ENCODE measurements at places on chromosomes 6 and 20.
A peak's percentile ranks its signal among the peaks of the same experiment; 100 is the strongest.

DNA sequence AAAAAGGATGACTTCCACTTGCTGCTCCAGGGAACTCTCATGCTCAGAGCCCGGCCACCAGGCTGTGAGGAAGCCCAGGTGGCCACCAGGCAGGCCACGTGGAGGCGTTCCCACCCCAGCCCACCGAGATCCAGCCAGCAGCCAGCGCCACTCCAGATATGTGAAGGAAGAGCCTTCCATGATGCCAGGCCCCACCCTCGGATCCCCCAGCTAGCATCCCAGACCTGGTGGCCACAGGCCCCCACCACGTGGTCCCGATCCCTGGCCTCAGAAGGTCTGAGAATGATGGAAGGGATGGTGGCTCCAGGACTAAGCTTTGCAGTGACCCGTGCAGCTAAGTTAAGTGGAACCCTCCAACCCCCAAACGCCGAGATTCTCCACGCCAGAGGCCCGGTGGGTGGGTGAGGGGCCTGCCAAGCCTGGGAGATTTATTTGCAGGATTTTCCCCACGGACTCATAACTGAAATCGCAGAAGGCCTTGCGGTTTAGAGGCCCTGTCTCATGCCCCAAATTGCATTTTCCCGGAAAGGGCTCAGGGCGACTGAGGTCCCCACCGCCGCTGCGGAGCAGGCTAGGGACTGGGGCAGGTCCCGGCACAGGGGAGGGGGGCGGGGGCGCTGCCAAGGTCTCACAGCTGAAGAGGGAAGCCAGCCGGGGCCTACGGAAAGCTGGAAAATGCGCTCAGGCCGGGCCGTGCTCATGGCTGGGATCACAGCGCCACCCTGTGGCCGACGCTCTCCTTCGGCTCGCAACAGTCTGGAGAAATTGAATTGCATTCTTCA is 31.1 kb upstream of the CST7 start:
- DNase-seq = peak; percentile 61

GRCh38 chr6:108031968-108032367 is 42.6 kb downstream of the OSTM1 start:
- DNase-seq = no peak

GRCh38 chr6:17527076-17527475 is 73.0 kb upstream of the FAM8A1 start:
- no peak for DNase-seq

- DNase-seq = no peak
Measured at GRCh38 chr6:66623050-66623449, 916.0 kb upstream of the EYS start.

- DNase-seq = no peak
Measured at GRCh38 chr6:127570739-127571389, 6.1 kb upstream of the C6orf58 start.

GRCh38 chr6:5172897-5173474 is 87.8 kb downstream of the LYRM4 start:
- no peak for DNase-seq

GRCh38 chr20:47453167-47453782 is 48.4 kb upstream of the NCOA3 start:
- DNase-seq = peak; percentile 77

GRCh38 chr6:16903470-16903869 is 142.2 kb upstream of the ATXN1 start:
- DNase-seq = peak; percentile 67

GRCh38 chr20:48959899-48960550 is 38.5 kb downstream of the ARFGEF2 start:
- peak; percentile 71 for DNase-seq

DNA sequence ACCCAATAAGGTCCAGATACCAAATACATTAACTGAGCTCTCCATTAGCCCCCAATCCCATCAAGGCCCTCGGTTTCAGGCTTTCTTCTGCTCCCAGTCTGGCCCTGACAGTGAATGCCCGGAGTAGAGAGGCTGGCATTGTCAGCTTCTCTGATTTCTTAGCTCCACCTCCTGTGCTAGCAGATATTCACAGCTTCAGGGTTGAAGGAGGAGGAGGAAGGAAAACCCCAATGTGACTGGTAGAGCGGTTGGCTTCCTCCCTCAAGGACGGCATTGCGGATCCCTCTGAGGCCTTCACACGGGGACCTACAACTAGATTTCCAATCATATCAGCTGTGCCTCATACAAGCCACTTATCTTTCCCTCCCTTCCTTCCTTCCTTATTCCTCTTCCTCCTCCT is 164.1 kb upstream of the SYNDIG1 start:
- no peak for DNase-seq

- DNase-seq = no peak
Measured at GRCh38 chr6:95784869-95785268, 207.5 kb downstream of the MANEA start.

DNA sequence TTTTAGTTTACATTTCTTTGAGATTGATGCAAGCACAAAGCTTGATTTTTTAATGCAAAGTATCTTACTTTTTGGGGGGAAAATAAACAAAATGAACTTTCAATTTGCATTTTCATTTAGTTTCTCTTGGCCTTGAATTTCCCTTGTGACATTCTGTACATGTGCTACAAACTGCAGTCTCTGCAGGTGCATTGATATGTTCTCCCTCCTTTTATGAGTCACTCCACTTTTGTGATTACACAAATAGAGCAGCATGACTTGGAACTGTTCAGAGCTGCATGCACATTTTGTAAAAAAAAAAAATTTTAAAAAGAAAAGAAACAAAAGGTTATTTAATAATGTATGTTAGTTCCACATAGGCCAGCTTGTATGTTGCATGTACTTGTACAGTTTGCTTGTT is 220.0 kb upstream of the KCNQ5 start:
- no peak for DNase-seq

GRCh38 chr20:37179683-37180524 is 556 bp upstream of the MROH8 start:
- peak; percentile 50 for DNase-seq

- no peak for DNase-seq
Measured at GRCh38 chr6:85191656-85192055, 258.2 kb upstream of the NT5E start.

GRCh38 chr6:152316024-152316423 is 321.1 kb downstream of the SYNE1 start:
- peak; percentile 66 for DNase-seq

DNA sequence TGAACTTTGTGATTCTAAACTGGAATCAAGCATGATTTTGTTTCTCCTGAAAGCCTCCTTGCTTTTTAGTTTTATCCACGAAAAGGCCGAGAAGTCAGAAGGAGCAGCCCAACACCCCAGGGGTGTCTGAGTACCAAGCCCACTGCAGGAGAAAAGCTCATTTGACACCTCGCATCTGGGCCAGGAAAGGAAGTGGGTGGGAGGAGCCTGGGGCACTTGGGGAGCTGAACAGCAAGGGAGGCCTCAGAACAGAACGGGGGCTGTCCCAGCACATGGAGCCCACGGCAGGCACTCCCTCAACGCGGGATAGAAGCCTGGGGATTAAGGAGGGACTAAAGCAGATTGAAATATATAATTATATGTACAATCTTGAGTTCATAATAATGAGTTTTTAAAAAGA is 6.6 kb downstream of the KIF25 start:
- no peak for DNase-seq

DNA sequence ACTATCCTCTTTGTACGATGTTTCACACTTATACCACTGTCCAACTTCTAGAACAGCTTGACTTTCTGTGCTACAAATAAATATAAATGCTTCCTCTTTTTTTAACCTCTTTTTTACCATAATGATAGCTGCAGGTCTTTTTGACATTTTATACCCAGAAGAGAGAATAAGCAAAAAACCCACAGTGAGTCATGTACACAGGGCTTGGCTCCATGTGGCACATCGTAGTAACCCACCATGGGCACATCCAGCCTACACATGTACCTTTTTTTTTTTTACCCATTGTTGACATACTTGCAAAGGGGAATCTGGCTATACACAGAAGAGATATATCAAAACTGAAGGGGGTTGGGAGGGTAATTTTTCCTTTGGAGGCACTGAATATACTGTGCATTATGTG is 59.5 kb upstream of the RSPO3 start:
- no peak for DNase-seq

DNA sequence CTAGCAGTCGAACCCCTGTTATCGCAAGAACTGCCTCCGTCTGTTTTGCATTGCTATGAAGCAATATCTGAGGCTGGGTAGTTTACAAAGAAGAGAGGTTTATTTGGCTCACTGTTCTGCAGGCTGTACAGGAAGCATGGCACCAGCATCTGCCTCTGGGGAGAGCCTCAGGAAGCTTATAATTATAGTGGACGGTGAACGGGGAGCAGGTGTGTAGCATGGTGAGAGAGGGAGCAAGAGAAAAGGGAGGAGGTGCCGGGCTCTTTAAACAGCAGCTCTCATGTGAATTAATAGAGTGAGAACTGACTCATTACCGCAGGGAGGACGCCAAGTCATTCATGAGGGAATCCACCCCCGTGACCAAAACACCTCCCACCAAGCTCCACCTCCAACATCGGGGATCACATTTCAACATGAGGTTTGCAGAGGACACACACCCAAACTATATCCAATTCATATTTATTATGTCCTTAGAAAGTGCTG is 172.6 kb upstream of the KCNG1 start:
- DNase-seq = peak; percentile 8

- DNase-seq = no peak
Measured at GRCh38 chr20:4472906-4473305, 248.8 kb upstream of the PRND start.

DNA sequence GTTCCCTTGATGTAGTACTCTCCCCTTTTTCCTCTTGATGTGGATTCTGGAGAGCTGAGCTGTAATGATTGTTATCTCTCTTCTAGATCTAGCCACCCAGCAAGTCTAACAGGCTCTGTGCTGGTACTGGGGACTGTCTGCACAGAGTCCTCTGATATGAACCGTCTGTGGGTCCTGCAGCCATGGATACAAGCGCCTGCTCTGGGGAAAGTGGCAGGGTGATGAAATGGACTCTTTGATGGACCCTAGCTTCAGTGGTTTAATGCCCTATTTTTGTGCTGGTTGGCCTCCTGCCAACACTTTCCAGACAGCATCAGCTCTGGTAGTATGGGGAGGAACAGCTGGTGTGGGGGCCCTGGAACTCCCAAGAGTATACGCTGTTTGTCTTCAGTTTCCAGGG is 216.3 kb downstream of the ADGRG6 start:
- DNase-seq = no peak

DNA sequence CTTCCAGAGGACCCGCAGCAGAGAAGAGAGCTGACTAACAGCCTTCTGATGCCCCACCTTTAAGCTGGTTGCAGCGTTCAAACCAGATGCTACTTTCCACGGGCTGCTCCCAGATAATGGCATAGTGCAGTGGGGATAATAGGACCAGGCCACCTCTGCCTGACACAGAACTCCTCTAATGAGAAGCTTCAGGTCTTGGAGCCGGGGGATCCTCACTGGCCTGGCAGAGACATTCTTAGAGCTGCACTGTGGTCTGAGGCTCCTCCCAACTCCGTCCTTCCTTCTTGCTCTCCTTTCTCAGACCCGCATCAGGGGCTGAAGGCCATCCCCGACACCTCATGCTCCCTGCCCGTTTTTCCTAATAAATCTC is 206.6 kb upstream of the MARCKS start:
- no peak for DNase-seq

GRCh38 chr20:9129756-9130155 is 60.9 kb downstream of the PLCB4 start:
- DNase-seq = no peak

DNA sequence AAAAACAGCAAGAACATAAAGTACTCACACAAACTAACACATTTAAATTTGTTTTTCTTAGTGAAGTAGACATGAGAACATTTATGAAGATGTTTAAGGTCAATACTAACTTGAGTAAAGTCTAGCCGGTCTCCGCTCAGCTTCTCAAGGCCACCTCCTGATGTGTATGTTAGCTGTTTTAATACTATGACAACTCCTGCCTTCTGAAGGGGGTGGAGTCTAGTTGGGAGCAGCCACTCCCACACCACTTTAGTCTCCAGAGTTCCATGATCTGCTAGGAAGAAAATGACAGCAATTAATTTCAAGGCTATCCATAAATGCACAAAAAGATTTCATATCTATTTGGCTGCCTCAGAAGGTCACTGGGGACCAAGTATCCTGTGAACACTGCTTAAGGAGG is at the start of gene GSTA3:
GSTA3 (minus strand) TSS at position 168 of the 400 bp plus-strand sequence. CDS start 3,864 bp downstream, outside the sequence.
- DNase-seq = no peak

DNA sequence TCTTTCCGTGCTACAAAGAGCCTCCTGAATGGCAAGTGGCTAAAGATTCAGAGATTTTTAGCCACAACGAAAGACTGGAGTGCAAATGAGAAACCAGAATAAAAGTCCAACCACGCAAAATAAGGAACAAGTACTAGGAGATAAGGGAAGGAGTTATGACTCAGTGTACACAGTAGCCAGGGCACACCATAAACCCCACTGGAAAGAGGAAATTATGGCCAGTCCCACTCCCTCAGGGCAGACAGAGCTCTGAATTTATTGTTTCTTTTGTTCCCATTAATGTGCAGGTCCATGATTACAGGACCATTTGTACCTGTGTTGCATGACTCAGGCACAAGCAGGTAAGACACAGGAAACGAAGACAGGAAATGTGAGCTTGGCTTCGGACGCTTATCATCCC is 150.3 kb upstream of the PREP start:
- DNase-seq = no peak

DNA sequence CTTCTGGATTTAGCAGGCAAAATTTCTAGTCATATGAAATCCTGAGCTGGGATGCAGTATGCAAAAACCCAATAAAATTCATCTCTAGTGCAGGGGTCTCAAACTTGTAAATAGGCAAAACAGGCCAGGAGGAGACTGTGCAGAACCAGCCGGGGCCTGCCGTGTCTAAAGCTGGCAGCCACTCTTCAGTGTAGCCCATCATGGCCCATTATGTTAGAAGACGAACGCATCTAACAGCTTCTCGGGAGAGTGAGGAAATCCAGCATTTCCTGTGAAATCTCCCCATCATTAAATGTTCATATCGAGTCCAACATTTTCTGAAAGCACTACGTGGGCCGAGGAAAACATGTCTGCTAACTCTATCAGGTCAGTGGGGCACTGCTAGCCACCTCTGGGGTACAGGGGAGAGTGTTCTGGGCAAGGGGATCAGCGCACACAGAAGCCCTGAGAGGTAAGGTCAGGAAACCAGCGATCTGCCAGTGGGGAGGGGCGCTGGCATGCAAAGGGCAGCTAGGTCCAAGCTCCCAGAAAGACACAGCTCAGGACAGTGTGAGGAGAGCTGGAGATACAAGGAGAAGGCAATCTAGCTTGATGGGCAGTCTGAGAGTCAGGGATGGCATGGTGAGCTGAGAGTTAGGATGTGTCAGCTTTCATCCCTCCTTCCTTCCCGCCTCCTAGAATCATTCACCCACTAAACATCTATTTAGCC is 144.2 kb downstream of the PREX1 start:
- DNase-seq = no peak

DNA sequence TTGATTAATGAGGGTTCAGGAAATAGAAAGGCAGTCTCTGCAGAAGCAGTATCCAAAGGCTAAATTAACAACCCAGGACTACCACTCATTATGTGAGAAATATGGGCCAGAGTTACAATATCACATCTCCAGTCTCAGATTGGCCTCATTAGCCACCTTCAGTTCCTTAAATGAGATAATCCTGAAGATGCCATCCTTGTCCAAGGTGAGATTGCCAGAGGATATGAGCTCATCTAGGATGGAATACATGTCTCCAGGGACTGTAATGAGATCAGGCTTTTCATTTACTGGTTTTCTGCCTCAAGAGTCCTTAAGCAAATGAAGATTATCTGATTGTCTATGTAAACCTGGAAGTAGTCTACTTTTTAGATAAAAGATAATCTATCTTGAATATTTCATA is 196.3 kb downstream of the FUT9 start:
- DNase-seq = no peak
